Eye (tissue), 1 donor: ENCODE measurements at places on chromosomes 11 and 22.

GRCh38 chr11:63369971-63370588 is 495 bp downstream of the SLC22A9 start:
- DNase-seq = no peak

- DNase-seq = no peak
Measured at GRCh38 chr11:134278356-134278755, 2.2 kb downstream of the GLB1L3 start.

DNA sequence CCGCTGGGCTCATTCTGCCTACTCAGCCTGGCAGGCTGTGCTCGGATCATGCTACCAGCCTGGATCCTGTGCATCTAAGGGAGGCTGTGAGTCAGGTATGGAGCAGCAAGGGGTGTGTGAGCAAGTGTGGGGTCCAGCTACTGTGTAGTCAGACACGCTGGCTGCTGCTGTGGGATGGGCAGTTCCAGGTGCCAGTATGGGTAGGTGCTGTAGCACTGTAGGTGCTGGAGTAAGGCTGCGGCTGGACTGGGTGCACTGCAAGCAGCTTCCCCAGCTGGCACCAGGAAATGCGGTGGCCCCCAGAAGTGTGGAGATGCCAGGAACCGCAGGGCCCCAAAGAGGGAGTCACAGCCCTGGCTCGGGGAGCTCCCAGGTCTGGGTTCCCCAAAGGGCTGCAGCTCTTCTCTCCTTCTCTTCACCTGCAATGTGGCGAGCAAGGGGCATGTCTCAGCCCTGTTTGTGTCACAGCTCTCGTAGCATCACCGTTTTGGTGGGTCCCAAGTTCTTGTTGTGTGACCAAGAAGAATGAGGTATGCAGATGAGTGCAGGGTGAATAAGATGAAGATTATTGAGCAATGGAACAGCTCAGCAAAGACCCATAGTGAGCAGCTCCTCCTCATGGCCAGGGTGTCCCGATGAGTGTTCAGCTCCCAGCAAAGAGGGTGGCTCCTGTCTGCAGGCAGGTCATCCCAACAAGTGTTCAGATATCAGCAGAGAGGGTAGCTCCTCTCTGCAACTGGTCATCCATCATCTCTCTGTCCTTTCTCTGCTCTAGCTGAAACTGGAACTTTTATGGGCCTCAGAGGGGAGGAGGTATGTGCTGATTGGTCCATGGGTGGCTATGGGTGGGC is 462.9 kb downstream of the TBC1D22A start:
- no peak for DNase-seq

DNA sequence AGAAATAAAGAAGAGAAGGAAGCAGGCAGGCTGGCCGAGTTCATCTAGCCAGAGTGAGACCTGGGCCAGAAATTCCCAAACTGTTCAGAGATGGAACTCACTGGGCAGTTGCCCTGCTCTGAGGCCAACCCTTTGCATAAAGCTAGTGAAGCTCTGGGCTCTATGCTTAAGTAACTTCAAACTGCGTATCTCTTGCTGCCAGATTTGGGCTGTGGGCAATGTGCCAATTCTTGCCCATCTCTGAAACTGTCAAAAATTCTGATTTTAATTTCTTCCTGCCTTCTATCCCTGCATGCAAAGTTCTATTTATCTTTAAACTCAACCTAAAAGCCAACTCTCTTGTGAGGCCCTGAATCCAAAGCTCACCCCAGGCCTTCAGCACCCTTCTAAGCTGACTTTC is 36.2 kb upstream of the HEPHL1 start:
- DNase-seq = no peak

- DNase-seq = no peak
Measured at GRCh38 chr11:115428306-115428705, 75.9 kb downstream of the CADM1 start.

- DNase-seq = no peak
Measured at GRCh38 chr11:992577-992976, 43.9 kb downstream of the MUC6 start.
